ENCODE measurements at places on chromosomes 6 and 20. TPM values are rescaled to one million over a fixed set of nuclear protein-coding genes. Genes with fewer than 3 reads are reported as not detected.

The PHACTR3 gene
- 0.26 TPM for total RNA-seq

The LY86 gene
- total RNA-seq = not detected

The IMPG1 gene
- total RNA-seq = 0.26 TPM

The SIRPD gene
- not detected for total RNA-seq

The RHAG gene
- total RNA-seq = not detected

The C20orf202 gene
- not detected for total RNA-seq

The SLC44A4 gene
- total RNA-seq = not detected

The GSTA2 gene
- total RNA-seq = not detected

The ALDH8A1 gene
- total RNA-seq = 0.32 TPM

The C6orf58 gene
- total RNA-seq = not detected

The FGD2 gene
- total RNA-seq = not detected

The FAM50B gene
- 10.1 TPM for total RNA-seq

The SLC35F1 gene
- total RNA-seq = under 0.01 TPM

The TRIM31 gene
- not detected for total RNA-seq

The RAMACL gene
- total RNA-seq = 0.26 TPM

The CASS4 gene
- 0.78 TPM for total RNA-seq

The THBS2 gene
- total RNA-seq = 441 TPM

The SGK2 gene
- not detected for total RNA-seq

The PLCB1 gene
- 4.9 TPM for total RNA-seq

The HLA-G gene
- 0.91 TPM for total RNA-seq

The HTR1B gene
- 0.32 TPM for total RNA-seq

The PKIB gene
- total RNA-seq = 2.6 TPM

The RCAN2 gene
- 5.9 TPM for total RNA-seq

The PREX1 gene
- 2.8 TPM for total RNA-seq

The NHSL1 gene
- total RNA-seq = 15.1 TPM

The QRSL1 gene
- total RNA-seq = 9.1 TPM

The HLA-DPB1 gene
- 20.7 TPM for total RNA-seq

The PHACTR1 gene
- 0.16 TPM for total RNA-seq

The CTAGE9 gene
- total RNA-seq = not detected

The ERMARD gene
- 13.2 TPM for total RNA-seq

The MATN4 gene
- not detected for total RNA-seq

The SPATA2 gene
- total RNA-seq = 3.5 TPM

The BPIFB4 gene
- total RNA-seq = not detected

The MYCT1 gene
- total RNA-seq = 0.48 TPM

The ENPP4 gene
- 0.39 TPM for total RNA-seq

The GTSF1L gene
- total RNA-seq = not detected

The SNTA1 gene
- 13.5 TPM for total RNA-seq

The HEY2 gene
- total RNA-seq = not detected

The SIRPB1 gene
- total RNA-seq = not detected

The TOMM6 gene
- 177 TPM for total RNA-seq

The RAET1E gene
- not detected for total RNA-seq

The C6orf132 gene
- 1.5 TPM for total RNA-seq

The CYP24A1 gene
- 2.1 TPM for total RNA-seq

The HSPA1A gene
- 130 TPM for total RNA-seq

The SCGN gene
- total RNA-seq = not detected

The SLCO4A1 gene
- not detected for total RNA-seq

The ARMH2 gene
- not detected for total RNA-seq

The GMPR gene
- total RNA-seq = 3.4 TPM

The NFS1 gene
- total RNA-seq = 26.5 TPM

The SLC12A5 gene
- total RNA-seq = not detected

The RPP40 gene
- total RNA-seq = 14.9 TPM

All from epithelial cell of alveolus of lung (primary cell).